ENCODE measurements at places on chromosomes 2 and 18.

GRCh38 chr2:176205126-176205525 lies 16.7 kb downstream of the HOXD1 start:
- no peak for DNase-seq

DNA sequence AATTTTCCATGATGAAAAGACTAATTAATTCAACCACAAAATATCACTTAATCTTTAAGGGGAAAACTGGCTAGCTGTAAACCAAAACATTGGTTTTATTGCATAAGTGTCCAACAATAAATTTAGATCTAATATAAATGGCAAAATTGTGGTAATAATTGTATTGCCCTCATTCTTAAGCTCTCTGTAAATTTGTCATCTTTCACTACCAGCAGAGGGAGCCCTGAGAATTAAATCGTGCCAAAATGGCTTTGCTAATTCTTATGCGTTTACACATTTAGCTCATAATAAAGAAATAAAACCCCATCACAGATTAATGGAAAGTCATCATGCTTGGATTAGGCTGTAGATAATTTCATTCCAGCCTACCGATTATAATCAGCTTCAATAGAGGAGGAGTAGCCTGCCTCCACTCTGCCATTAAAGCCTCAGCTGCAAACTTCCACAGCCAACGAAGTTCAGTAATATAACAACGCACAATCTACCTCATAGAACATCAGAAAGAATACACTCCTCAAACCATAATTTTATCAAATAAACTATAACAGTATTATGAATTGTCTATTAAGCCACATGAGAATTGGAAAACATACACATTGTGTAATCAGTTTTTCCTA lies 70.0 kb upstream of the ATP5MC3 start:
- DNase-seq, result peak; percentile 71

DNA sequence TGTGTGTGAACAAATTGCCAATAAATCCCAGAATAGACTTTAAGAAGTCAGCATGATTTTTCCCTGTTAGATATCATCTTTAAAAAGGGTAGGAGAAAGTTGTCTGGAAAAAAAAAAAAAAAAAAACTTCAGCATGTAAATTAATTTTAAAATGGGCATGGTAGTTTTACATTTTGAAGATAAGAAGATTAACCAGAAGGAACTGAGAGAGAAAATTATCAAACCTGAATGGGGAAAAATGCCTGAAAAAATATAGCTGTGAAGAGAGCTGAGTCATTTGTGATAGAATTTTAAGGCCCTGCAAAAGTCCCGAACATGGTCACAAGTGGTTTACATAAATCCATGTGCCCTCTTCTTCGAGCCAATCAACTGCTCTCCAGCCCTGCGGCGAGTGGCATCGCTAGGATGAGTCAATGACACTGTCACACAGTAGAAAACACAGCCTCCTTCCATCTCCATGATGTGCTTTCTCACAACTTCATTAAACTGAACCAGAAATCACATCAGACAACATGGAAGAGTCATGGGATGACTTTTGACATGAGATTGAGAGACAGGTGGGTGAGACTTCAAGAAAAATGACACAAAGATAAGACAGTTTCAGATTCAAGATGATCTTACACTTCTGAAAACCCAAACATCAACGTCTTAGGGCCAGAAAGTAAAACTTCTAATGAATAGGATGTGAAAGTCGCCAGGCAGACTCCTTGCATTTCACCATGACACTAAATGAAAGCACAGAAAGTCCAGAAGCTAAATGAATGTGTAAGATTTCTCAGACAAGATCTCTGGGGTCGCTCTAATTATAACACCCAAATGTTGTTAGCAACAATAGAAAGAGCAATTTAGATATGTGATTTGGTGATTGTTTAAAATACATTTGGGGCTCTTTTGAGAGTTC lies 273.0 kb upstream of the ID2 start:
- no peak for DNase-seq

- DNase-seq, result no peak
These were observed 1.1 kb upstream of the CXCR4 start for GRCh38 chr2:136118819-136119716.

GRCh38 chr2:200373973-200374416 lies 67.5 kb downstream of the SPATS2L start:
- DNase-seq, result peak; percentile 66

GRCh38 chr2:206212673-206213513 lies 53.2 kb downstream of the EEF1B2 start:
- DNase-seq, result peak; percentile 64

DNA sequence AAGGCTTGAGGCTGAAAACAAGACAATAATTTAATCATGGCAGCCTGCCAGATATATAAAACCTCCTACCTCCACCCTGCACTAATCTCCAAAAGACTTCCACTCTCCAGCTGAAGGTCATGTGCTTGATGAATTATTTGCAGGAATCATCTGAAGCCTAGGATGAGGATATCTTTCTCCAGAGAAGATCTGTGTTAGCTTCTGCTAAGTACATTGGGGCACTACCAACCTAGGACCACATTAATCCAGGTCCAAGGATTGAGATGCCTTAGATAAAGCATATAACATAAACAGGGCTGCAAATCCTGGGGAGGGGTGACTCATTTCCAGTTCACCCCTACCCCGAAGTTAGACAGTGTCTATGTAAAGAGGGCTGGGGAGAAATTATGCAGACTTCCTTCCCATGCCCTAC lies 80.5 kb upstream of the FRZB start:
- DNase-seq, result no peak

DNA sequence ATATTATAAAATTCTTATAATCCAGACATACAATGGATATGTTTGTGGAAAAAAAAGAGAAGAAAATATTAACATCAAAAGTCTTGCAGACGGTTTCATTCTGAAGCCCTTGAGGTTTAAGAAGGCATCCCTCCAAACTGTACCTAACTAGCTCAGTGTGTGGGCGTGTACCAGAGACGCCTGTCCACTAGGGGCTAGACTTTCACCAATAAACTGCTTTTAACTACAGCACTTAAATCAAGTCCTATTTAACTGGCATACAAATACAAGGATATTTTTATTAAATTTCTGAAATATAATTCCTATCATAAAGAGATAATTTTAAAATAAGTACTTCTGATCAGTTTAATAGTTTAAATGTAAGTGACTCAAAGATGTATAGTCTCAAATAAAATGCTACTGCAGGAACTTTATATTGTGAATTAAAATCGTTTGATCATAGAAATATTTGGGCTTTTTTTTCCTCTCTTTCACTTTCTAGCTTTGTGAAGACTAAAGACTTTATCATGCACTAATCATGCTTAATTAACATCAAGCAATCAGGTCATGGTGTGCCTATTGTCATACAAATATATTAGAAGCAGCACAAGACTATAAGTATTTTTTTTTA lies 437.7 kb downstream of the SATB2 start:
- DNase-seq, result peak; percentile 52

GRCh38 chr2:136932700-136933099 lies 167.4 kb downstream of the THSD7B start:
- DNase-seq, result peak; percentile 61
